ENCODE measurements at places on chromosomes 1 and 21. TPM values are rescaled to one million over a fixed set of nuclear protein-coding genes. Genes with fewer than 3 reads are reported as not detected.
A peak's percentile ranks its signal among the peaks of the same experiment; 100 is the strongest.

UBASH3A gene
- not detected for polyA plus RNA-seq

GRCh38 chr1:95407131-95407885, 173.3 kb downstream of the RWDD3 start:
- no peak for DNase-seq

GRCh38 chr1:202207292-202207691, 13.7 kb downstream of the LGR6 start:
- no peak for DNase-seq

DNA sequence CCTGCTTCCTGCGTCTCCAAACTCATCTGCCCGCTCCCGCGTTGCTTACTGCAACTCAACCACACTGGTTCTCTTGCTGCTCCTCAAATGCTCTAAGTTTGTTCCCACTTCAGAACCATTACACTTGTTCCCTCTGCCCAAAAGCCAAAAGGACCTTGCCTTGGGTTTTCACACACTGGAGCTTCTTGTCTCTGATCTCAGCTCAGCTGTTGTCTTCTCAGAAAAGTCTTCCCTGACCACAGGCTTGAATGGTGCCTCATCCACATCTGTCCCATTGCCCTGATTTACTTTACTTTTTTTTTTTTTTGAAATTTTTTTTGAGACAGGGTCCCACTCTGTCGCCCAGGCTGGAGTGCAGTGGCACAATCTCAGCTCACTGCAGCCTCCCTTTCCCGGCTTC, 44.3 kb upstream of the SYT14 start:
- no peak for DNase-seq

GRCh38 chr1:116170721-116171589, 59.8 kb downstream of the MAB21L3 start:
- no peak for DNase-seq

CYP2J2 gene
- polyA plus RNA-seq: 93.5 TPM

GRCh38 chr1:89553157-89553556, 28.5 kb downstream of the LRRC8B start:
- DNase-seq: no peak

ZNF684 gene
- 3.6 TPM for polyA plus RNA-seq

SAMD13 gene
- polyA plus RNA-seq: 10.7 TPM

NTMT2 gene
- 10.6 TPM for polyA plus RNA-seq

- DNase-seq: no peak
Measured at GRCh38 chr1:246067432-246068216, 439.5 kb downstream of the SMYD3 start.

NES gene
- 1,095 TPM for polyA plus RNA-seq

- DNase-seq: no peak
Measured at GRCh38 chr1:184931566-184931965, 42.7 kb downstream of the NIBAN1 start.

- DNase-seq: no peak
Measured at GRCh38 chr1:232599178-232600041, 30.5 kb downstream of the SIPA1L2 start.

DNA sequence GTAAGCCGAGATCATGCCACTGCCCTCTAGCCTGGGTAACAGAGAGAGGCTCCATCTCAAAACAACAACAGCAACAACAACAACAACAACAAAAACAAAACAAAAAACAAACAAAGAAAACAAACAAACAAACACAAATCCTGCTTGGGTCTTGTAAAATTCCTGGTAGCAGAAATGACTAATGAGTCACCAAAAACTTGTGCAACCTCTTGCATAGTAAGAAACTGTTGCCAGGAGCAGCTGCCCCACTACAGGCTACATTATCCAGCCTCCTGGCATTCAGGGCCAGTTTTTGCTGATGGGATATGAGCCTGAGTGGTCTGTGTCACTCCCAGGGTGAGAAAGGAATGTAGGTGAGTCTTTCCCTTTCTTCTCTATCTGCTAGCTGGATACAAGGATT, 245.4 kb downstream of the TNR start:
- DNase-seq: no peak

TRNAU1AP gene
- polyA plus RNA-seq: 20.9 TPM

- no peak for DNase-seq
Measured at GRCh38 chr1:183600634-183601033, 10.4 kb upstream of the NCF2 start.

GREM2 gene
- 2.3 TPM for polyA plus RNA-seq

DNA sequence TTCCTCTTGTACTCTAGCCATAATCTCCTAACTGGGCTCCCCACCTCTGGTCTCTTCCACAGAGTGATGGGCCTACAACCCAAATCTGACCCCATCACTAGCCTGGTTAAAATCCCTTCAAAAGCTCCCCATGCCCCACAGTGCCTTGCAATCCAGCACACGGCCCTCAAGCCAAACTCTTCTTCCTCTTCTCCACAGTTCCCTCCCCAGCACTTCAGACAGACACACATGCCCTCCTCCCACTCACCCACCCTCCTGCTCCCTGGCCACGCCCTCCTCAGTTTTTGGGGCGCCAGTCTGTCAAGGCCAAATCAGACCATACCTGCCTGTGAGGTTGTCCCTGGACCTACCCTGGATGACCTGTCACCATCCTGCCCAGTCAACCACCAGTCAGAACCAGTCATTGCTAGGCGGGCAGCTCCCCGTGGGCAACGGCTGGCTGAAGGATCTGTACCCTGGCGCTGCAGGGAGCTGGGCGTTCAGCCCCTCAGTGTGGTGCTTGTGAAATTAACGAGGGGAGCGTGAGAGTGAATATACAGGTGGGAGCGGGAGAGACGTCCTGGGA, 753 bp downstream of the C1orf210 start:
- DNase-seq: no peak

OTUD3 gene
- polyA plus RNA-seq: 6.5 TPM

DNA sequence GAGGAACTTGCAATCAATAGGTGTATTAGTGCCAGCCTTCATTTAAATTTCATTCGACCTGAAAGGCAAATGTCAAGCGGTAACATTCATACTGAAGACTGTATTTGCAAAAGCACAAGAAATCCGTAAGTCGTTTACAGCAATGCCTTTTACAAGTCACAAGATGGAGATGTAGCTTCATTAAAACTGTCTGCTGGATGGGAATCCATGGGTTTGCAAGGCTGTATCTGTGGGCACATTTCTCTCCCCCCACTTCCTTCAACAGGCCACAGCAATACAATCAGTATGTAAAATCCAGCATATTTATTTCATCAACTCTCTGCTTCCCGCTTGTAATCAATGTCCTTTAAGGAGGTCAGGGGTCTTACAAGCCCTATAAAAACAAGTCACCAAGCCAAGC, 147.1 kb downstream of the SLC45A1 start:
- DNase-seq: no peak

DNA sequence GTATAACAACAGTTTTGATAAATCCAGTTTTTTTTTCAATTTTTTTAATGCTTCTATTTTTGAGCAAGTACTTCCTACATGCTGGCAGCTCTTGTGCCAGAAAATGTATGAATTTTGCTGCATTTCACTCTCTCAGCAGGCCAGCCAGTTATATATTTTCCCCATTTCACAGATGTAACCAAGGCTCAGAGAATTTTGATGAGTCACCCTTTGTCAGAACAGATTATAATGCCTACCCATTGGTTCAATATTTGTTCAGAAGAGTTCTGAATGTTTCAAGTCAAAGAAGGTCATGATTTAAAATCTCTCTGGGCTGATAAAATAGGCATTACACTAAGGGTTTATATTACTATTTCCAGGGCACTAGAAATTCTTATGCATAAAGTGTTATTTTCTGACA, 452.2 kb downstream of the RWDD3 start:
- DNase-seq: no peak

TRIM67 gene
- 0.05 TPM for polyA plus RNA-seq

- DNase-seq: peak; percentile 16
Measured at GRCh38 chr1:85047472-85048295, 616 bp downstream of the MCOLN3 start.

GRCh38 chr1:22289307-22289995, 146.6 kb upstream of the WNT4 start:
- no peak for DNase-seq

GABRD gene
- 1.1 TPM for polyA plus RNA-seq

ADCY10 gene
- 0.17 TPM for polyA plus RNA-seq

DNA sequence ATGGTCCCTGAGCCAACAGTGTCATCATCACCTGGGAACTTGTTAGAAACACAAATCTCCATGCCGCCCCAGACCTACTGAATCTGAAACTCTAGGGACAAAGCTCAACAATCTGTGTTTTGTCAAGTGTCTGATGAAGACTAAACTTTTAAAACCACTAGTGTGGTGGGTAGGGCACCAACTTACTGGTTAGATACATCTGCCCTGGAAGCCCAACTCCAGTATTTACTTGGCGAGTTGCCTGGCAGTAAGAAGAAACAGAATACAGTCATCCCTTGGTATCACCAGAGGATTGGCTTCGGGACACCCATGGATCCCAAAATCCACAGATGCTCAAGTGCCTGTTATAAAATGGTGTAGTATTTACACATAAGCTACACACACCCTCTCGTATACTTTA, 367.9 kb upstream of the DUSP10 start:
- no peak for DNase-seq

CA14 gene
- 6.3 TPM for polyA plus RNA-seq

DNA sequence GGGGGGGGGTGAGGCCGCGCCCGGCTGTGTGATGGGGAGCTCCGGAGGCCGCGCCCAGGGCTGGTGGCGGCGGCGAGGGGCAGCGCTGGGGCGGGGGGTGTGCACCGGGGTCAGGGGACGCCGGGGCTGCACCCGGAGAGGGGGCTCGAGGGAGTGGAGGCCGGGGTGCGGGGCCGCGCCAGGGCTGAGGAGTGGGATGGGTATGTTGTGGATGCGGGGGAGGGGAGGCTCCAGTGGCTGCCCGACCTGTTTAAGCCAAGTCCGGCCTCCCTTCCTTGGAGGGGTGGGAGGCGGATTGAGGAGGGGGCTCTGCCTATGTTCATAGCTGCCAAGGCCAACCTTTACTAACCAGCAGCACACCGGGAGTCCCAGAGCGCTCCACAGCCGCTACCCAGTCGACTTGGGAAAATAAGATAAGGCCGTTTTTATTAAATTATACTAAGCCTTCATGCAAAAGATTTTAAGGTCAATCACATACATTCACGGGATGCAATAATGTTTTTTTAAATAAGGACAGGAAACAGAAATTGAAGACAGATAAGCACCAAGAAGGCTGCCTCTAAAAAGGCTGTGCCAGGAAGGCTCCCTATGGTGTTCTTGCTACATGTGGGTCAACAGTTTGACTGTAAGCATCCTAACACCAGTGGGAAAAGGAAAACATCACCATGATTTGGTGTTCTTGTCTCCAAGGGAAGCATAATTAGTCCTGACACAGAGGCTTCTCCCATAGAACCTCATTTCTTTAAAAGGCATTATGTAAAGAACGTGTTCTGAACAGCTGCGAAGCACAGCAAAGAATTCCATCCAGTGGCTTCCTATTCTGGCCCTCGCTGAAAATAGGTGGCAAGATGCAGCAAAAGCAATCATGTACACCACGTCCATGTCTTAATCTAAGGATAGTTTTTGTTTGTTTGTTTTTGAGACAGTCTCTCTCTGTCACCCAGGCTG, 626 bp upstream of the HLCS start:
- peak; percentile 10 for DNase-seq

DNA sequence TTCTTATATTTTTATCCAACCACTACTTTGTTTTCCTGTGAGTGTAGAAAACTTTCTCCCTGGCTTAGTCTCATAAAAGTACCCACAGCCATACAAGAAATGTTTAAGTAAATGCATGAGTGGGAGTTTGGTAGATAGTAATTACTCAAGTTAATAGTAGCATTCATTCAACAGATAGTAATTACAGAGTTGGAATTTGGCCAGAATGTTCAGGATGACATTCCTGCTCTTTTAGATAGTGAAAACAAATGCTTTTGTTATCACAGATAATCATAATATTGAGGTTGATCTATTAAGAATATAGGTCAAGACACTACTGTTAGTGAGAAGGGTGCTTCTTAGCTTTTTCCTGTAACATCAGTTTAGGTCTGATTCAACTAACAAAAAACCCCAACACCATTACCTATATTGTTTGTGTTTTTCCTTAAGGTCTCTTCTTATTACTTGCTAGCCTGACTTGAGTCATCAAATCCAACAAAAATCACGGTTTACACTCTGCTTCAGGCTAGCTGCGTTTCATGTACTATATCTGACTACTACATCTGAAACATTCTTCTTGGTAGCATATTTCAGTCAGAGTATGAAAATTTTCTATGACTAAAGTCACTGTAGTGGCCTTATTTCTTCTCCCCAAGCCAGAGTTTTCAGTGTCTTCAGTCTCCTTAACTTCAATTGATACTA, 163.7 kb downstream of the HS2ST1 start:
- DNase-seq: no peak

DNA sequence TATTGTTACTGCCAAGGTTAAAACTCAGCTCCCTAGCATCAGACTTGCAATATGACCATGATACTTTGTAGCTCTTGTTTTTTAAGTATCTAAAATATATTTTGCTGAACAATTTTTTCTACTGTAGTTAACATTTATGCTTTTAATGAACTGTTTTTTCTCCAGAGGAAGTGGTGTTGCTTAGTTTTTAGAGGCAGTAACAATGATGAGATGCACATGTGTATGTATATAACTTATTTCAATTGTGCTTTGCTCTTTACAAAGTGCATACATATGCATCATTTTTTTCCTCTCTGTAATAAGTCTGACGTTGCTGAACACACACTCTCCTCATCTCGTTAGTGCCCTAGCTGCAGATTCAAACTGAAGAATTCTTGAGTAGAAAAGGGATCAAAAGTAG, 418.8 kb downstream of the ZP4 start:
- DNase-seq: no peak

DNA sequence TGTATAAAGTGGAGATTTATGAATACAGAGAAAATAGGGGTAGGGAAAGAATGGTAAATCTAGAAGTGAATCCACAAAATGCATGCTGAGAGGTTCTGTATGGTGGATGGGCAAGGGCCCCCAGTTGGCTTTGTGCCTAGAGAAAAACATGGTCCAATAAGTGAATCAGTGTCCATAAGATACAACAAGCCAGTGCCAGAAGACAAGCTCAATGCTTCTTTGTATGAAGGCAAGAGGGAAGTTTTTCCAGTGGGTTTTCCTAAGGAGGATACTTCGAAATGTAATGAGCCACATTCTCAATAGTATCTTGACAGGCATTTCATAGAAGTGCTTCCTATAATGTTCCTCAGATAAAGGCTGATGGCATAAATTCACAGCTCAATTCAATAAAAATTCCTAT, 169.4 kb upstream of the HMCN1 start:
- DNase-seq: no peak

TEKT2 gene
- polyA plus RNA-seq: 0.44 TPM
